ENCODE measurements at places on chromosomes 13 and 19.

DNA sequence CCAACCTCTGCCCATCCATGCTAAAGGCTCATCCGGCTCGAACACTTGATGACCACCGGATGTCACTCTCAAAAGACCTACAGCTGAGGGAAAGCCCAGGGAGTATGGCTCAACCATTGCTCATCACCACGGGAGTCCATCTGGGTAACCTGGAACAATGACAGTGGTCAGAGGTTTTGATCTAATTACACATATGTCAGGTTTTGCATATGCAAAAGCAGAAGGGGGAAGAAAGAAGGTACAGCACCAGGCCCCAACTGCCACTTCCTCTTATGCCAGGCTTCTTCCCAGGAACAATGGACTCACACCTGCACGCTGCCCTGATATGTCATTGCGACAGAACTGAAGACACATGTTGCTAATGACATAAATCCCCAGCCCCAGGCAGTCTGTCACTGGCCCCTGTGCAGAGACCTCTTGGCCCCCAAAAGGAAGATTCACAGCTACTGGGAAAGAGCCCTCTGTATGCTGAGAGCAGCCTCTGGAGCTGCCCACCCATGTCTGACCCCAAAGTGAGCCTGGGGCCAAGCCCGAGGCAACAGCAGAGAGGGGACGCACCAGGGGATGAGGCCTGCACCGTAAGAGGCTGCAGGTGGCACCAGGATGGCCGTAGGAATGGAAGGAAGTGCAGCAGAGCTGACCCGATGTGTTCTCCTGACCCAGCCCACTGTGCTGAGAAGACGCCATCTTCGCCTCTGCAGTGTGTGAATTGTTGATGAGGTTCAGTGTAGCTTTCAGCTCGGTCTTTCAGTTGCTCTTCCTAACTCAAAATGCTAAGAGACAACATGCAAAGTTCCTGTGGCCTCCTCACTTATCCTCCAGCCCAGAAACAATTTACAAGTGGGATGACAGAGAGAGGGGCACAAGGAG lies 26.3 kb downstream of the EPS15L1 start:
- DNase-seq = no peak

GRCh38 chr13:109785141-109785891 lies 1.1 kb downstream of the IRS2 start:
- no peak for DNase-seq

- DNase-seq = peak; percentile 1
Observed at GRCh38 chr19:11964496-11964857, 363 bp upstream of the ZNF763 start.

DNA sequence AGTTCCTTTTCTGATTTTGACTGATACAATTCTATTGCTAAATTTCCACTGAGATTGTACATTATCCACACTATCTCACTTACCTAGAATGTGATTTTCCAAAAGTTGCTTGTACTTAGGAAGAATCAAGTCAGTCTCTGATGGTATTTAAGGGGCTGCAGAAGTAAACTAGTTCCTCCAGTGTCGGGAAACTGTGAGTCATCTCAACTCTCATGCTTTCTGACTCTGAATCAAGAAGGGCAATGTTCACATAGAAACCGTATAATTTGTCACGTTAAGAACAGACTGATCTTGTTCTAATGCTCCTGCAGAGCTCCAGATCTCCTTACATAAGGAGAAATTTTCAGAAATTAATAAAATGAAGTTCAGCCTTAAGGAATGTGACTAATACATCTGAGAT lies 369.3 kb downstream of the KLF5 start:
- DNase-seq = no peak

- no peak for DNase-seq
Observed at GRCh38 chr13:54636231-54636630, 1607.6 kb downstream of the OLFM4 start.

DNA sequence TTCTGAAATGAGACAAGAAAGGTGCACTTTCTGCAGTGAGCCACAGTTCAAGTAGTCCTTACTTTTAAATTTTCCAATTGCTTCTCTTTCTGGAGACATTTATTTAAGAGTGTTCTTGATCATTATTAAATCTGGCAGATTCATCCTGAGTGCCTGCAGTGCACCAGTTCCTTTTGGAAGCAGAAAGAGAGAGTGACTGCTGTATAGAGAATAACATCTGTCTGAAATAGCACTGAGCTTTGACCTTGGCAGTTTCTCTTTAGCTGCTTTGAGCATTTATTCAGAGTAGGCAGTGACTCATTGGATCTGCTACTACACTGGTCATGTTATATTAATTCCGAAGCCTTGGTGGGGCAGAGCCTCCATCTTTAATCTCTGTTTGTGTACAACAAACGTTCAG lies 1373.7 kb downstream of the PCDH9 start:
- DNase-seq = no peak

- DNase-seq = no peak
Observed at GRCh38 chr13:39910833-39911232, 255.4 kb downstream of the COG6 start.

GRCh38 chr19:18063463-18063862 lies 23.3 kb downstream of the IL12RB1 start:
- DNase-seq = no peak

DNA sequence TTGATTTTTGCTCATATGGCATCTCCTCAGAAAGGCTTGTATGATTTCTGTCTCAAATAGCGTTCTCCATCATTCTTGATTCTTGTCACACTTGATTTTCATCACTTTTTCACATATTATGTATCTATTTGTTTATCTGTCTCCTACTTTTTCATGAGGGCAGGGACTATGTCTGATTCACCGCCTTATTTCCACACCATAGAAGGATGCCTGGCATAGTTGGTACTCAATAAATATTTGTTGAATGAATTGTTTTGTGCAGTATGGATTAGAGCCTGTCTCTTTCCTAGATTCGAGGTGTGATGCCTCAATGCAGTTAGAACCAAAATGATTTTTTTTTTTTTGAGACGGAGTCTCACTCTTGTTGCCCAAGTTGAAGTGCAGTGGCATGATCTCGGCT lies 12.1 kb downstream of the SAE1 start:
- no peak for DNase-seq

DNA sequence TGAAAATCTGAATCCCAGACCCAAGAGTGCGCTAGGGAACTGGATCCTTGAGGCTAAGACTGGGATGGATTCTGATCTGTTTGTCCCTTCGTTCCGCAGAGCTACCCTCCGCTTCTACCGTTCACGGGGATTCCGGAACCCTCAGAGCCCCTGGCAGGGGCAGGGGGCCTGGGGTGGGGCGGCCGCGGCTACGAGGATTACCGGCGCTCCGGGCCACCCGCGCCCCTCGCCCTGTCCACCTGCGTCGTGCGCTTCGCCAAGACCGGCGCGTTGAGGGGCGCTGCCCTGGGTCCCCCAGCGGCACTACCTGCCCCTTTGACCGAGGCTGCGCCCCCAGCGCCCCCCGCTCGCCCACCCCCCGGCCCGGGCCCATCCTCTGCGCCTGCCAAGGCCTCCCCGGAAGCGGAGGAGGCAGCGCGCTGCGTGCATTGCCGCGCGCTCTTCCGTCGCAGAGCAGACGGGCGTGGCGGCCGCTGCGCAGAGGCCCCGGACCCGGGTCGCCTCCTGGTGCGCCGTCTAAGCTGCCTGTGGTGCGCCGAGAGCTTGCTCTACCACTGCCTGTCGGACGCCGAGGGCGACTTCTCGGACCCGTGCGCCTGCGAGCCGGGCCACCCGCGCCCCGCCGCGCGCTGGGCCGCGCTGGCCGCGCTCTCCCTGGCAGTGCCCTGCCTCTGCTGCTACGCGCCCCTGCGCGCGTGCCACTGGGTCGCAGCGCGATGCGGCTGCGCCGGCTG lies 7.1 kb downstream of the SPRED3 start:
- DNase-seq = no peak

- no peak for DNase-seq
Observed at GRCh38 chr19:10228920-10229319, 2.2 kb downstream of the S1PR2 start.

DNA sequence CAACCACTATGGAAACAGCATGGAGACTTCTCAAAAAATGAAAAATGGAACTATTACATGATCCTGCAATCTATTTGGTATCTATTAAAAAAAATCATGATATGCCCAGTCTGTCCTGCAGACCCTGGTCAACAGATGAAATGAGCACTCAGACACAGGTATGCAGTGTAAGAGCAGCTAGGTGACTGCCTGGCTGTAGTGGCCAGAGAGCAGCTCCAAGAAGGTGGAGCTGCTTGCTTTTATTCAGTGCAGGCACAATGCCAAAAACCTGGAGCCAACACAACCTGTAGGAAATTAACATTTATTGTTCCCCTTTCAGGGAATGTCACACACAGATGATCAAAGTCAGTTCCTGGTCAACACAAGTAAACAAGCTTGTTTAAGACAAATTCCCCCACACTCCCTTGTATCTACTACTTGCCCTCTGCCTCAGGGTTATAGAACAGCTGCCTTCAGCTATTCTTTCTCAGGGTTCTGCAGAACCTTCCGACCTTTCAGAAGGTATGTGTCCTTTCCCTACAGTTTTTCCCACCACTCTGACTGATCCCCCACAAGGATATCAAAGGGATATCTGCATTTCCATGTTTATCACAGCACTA lies 933.7 kb upstream of the SLITRK5 start:
- DNase-seq = no peak

DNA sequence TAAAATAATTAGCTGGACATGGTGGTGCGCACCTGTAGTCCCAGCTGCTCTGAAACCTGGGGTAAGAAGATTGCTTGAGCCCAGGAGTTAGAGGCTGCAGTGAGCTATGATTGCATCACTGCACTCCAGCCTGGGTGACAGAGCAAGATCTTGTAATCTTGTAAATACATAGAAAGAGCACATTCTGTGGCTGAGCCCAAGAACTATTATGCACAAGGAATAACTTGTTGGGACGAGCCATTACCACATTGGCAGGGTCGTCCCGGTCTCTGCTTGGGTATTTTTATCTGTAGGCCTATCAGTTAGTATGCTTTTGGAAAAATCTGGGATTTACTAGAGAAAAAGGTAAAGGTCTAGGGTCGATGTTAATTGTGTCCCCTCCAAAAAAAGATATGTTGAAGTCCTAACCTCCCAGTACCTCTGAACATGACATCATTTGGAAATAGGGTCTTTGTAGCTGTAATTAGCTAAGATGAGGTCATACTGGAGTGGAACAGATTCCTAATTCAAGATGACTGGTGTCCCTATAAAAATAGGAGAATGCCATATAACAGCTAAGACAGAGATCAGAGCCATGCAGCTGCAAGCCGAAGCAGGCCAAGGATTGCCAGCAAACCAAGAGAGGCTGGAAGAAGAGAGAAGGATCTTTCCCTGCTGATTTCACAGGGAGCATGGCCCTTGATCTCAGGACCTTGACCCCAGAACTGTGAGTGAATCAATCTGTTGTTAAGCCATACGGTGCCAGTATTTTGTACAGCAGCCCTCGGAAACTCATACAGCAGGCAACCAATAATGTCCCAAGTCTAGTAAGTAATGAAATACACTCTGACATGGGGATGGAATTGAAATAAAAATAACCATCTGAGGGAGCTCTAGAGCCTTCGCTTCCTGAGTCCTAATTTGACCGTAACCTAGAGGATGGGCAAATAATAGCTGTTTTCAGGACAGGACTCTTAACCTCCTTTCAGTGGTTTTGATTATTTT lies 77.0 kb downstream of the TM9SF2 start:
- no peak for DNase-seq

All from activated T-helper 1 cell treated with anti-CD3 and anti-CD28 coated beads, Interleukin-2, amount 50 U/mL, for 16 hours (primary cell).